Stimulated activated CD4-positive, alpha-beta T cell treated with anti-CD3 and anti-CD28 coated beads, TNF-alpha, amount 100 ng/mL, for 4 hours (primary cell): ENCODE measurements at places on chromosomes 6 and 20.

DNA sequence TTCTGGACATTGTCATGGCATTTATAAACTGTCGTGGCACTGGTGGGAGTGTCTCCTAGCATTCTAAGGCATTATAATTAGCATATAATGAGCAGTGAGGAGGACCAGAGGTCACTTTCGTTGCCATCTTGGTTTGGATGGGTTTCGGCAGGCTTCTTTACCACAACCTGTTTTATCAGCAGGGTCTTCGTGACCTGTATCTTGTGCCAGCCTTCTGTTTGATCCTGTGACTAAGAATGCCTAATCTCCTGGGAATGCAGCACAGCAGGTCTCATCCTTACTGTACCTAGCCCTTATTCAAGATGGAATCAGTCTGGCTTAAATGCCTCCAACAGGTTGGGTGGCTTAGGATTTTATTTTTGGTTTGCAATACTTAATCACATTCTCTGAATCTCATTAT is 142.7 kb upstream of the GGTLC1 start:
- no peak for DNase-seq

DNA sequence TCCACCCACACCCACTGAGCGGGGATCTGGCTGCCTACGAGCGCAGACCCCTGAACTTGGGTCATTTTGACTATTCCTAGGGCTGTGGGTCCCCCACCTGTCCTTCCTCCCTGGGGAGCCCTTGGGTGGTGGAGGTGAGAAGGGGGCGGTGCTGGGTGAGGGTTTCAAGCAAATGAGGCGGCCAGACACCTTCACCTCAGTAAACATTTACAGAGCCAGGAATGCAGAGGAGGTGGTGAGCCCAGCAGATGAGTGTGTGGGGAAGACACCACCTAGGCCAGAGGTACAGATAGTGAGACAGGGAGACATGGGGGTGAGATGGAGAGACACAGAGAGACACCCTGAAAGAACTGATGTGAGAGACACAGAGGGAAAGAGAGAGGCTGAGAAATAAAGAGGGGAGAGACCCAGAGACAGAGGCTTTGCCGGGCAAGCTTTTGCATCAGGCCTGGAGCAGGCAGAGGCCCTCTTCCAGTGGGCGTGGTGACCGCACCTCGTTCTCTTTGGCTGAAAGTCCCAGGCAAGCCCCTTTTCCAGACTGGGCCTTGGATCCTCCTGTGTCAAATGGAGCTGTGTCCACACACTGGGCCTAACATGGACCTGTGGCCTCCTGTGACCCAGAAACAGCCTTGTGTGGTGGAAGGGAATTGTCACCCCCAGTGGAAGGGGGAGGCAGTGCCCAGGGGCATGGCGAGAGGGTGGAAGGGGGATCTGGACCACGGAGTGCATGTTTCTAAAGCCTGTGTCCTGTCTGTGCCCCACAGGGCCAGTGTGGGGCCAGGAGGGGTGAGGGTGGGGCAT is 29.7 kb downstream of the CEBPB start:
- no peak for DNase-seq

GRCh38 chr20:58630063-58630462 is 21.0 kb upstream of the STX16 start:
- no peak for DNase-seq

- no peak for DNase-seq
Measured at GRCh38 chr6:130853555-130854183, 26.5 kb downstream of the SMLR1 start.

- no peak for DNase-seq
Measured at GRCh38 chr6:169669889-169670288, 31.9 kb downstream of the WDR27 start.

- DNase-seq: no peak
Measured at GRCh38 chr20:63267691-63268090, 4.9 kb upstream of the ARFGAP1 start.

- DNase-seq: no peak
Measured at GRCh38 chr6:116557893-116558292, 4.3 kb downstream of the CALHM4 start.

- no peak for DNase-seq
Measured at GRCh38 chr20:11891776-11892545, 25.7 kb upstream of the BTBD3 start.

DNA sequence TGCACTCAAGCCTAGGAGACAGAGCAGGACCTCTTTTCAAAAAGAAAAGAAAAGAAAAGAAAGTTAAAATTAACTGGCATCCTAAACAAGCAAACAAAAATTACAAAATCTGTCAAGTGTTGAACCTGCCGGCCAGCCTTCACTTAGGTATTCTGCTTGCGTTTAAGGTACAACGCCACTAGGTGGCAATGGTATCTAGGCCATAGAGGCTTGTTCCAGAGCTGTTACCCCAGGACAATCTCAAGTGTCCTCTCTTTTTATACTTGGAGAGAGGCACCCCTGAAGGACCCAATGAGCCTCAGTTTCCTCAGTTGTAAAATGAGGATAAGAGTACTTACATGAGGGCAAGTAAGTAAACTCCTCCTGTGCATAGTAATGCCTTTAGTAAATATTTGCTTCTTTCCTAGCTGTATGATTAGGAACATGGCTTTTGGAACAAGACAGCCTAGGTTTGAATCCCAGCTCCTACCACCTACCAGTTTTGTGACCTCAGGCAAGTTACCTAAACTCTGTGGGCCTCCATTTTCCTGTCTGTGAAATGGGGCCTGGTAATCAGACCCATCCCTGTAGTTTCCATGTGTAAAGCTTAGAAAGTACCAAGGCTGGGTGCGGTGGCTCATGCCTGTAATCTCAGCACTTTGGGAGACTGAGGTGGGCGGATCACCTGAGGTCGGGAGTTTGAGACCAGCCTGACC is 5.8 kb upstream of the PACSIN1 start:
- no peak for DNase-seq

GRCh38 chr20:64216036-64216435 is 39.5 kb upstream of the PCMTD2 start:
- no peak for DNase-seq

- DNase-seq: no peak
Measured at GRCh38 chr6:158029668-158030230, 48.1 kb downstream of the SYNJ2 start.
